ENCODE measurements at places on chromosomes 5 and 9.

DNA sequence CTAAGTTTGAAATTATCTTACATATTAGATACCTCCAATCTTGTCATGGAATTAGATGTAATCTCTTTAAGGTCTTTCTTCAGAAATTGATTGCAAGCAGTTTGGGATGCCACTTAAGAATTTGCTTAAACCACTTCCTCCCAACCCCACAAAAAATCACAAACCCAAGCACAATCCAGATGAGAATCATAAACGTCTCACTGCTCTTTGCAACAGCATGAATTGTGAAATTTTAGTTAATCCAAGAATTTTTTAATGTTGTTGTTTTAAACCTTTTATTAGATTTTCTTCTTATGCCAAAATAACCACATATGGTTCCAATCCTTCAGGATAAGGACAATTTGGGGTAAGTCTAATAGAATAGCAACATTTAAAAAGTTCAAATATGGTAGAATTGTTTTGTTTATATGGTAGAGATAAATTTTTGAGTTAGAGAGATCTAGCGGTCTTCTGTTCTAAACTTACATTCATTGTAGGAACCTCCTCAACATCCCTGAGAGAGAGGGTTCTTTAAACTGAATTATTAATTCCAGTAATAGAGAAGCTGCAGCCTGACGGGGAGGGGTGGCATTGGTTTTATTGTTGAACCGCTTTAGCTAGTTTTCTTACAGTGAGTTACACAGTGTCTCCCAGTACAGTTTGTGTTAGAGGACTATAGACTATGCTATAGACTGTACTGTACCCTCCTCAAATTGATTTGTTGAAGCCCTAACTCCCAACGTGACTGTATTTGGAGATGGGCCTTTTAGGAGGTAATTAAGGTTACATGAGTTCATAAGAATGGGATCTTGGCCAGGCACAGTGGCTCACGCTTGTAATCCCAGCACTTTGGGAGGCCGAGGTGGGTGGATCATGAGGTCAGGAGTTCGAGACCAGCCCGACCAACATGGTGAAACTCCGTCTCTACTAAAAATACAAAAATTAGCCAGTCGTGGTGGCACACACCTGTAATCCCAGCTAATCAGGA lies 24.8 kb upstream of the IL6ST start:
- no peak for DNase-seq

DNA sequence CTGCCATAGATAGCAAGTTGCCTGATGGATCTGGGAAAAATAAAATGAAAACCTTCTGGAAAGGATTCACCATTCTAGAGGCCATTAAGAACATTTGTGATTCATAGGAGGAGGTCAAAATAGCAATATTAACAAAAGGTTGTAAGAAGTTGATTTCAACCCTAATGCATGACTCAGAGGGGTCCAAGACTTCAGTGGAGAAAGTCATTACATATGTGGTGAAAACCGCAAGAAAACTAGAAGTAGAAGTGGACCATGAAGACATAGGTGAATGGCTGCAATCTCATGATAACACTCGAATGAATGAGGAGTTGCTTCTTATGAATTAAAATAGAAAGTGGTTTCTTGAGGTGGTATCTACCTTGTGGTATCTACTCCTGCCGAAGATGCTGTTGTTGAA lies 86.6 kb downstream of the GABRA1 start:
- DNase-seq = no peak

DNA sequence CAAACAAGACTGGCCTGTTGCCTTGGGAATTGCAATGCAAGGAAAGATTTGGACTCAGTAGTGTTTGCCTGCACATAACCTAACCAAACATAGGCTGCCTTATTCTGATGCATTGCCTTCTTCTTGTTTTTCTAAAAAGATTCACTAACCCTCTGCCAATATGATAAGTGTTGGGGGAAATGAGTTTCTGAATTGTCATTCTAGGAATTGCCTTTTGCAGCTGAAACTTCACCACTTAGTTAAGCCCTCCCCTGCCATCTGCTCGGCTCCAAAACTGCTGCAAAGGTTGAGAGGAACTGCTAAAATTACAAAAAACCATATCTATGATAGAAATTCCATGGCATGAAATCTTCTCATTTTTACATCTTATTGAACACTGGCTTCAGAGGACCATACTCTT lies 41.6 kb upstream of the SPATA31D4 start:
- no peak for DNase-seq

DNA sequence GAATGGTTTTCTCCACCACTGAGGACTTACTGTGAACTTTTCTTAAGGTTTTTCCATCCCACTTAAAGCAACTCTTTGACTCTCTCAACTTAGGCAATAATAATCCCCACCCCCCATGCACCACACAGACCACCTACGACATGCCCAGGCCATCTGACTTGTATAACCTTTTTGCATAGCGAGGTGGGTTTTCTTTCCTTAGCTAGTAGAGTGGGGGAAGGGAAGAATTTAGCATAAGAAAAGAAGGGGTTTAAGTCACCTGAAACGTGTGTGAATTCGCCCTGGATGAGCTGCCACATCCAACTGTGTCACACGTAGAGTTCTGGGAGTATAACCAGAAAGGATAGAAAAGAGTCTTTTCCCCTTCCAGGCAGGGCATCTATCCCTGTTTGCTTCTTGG lies 262.7 kb downstream of the YTHDC2 start:
- DNase-seq = no peak

DNA sequence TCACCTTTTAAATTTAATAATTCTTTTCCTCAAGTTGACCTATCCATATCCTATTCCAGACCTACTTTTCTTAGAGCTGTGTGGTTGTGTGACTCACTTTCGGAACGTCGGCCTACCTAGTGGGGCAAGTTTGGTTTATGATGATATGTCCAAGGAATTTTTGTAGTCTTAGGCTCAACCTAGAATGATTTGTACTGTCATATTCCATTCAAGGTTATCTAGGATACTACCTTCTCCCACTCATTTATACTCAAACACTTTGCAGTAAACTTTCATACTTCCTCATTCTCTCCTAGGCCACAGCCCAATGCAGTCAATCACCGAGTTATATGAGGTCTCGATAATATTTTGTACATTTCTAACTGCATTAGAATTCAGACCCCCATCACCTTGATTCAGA lies 61.9 kb downstream of the PIK3R1 start:
- no peak for DNase-seq

- no peak for DNase-seq
Observed at GRCh38 chr5:33341351-33341750, 99.4 kb upstream of the TARS1 start.

DNA sequence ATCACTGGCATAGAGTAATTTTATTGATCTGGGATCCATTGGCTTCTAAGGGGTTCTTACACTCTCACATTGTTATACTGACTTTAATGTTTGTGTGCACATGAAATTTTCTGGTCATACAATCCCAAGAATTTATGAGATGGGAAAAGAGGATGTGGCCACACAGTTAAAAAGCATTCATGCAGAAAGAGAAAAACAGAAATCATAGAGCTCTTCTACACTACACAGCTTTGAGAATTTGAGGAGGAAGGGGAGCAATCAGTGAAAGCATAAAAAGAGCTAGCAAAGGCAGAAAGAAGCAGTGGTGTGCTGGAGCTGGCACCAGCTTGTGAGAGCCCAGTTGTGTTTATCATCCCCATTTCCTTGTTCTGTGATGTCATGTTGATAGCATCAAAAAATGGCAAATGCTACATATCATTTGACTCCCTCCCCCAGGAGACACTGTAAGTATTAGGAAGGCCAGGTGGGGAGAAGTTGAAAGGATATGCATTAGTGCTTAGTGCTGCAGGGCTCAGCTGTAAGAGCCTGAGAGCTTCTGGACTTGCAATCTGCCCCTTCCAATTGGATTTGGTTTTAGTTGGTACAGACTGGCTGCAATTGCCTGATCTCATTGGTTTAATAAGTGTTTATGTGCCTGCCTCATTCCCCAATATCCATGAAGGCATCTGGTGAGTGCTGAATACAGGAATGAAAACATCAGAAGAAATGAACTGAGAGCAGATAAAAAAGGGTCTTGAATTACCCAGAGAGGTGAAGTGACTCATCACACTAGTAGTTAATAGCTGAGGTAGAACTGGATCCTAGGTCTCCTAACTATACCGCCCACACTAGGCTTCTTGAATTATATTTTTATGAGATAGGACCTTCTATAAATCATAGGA lies 30.9 kb downstream of the RHOBTB3 start:
- DNase-seq = no peak

GRCh38 chr9:101462558-101462957 lies 27.0 kb upstream of the ALDOB start:
- no peak for DNase-seq

DNA sequence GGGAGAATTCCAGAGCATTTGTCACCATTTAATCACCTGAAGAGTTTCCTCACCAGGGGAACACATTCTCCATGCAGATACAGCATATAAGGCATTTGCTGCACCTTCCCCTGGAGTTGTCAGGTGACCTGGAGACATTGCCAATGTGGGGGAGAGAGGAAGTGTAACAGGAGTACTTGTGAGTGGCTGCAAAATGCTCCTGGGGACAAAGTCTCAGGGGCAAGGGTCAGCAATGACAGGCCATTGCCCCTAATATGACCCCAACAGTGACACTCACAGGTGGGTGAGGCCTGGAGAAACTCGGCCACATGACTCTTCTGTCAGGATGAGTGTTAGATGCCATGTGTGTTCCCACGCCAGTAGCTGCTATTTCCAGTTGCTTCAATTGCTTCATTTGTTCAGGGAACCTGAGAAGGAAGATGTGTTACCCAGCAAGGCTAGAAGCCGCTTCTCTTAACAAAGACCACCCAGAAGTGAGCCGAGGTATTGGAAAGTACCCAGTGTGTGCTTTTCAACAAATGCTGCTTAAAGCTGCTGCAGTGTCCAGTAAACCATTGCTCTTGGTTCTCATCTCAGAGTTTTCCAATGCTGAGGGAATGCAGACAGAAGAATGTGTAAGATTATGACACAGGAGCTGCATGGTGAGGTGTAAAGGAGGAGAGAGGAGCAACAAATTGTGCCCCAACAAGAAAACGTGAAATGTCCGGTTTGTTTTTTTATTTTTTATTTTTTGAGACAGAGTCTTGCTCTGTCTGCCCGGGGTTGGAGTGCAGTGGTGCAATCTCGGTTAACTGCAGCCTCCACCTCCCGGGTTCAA lies 128.2 kb upstream of the SLC44A1 start:
- DNase-seq = no peak

GRCh38 chr5:93062548-93062947 lies 518.5 kb downstream of the NR2F1-AS1 start:
- DNase-seq = no peak

DNA sequence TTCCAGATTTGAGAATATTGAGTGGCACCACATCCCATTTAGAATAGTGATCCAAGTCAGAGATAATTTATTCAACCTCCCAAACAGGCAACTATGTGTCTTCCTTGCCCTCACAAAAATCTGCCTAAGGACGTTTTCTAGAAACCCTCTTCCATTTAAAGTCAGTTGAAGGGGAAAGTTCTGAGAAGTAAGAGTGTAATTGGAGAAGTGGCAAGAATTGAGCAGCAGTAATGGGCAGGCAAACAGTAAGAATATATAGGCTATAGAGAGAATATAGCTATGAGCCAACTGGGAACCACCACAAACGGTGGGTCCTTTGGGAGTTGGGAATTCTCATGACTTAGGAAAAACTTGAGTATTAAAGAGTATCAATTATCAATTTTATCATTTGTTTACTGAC lies 31.1 kb upstream of the CETN3 start:
- no peak for DNase-seq

DNA sequence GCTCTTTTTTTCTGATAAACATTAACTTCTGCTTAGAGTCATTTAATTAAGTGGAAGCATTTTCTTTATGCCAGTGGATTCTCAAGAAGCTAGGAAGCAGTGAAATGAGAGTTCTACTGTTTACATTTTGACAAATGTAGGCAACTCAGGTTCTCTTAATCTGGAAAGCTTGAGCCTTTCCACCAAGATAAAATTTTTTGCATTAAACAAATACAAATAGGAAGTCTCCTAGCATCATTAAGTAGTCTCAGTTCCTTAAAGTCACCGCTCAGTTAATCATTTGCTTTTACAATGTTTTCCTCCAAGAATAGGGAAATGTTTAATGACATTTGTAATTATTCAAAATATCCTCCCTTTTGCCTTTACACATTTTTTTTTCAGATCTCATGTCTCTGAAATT lies 290.4 kb upstream of the PDE4D start:
- DNase-seq = no peak

DNA sequence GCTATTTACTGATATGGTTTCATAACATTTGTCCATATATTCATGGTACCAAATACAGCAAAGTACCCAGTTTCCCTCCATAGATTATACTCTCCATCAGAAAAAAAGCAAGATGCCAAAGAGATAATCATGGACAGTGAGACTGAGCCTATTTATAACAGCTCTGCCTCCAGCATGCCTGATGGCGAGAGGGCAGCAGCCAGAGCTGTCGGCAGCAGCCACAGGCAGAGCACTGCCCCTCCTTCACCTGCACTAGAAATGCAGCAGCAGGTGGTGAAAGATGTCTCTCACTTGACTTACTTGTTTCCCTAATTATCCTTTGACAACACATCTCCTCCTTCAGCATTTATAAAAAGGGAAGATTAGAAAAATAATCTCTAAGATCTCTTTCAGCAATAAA lies 32.4 kb downstream of the CTNNAL1 start:
- no peak for DNase-seq

- DNase-seq = no peak
Observed at GRCh38 chr9:120770931-120771330, 22.3 kb downstream of the FBXW2 start.

GRCh38 chr9:117784996-117785395 lies 80.8 kb downstream of the TLR4 start:
- no peak for DNase-seq

GRCh38 chr5:126446498-126447224 lies 23.5 kb downstream of the GRAMD2B start:
- no peak for DNase-seq

DNA sequence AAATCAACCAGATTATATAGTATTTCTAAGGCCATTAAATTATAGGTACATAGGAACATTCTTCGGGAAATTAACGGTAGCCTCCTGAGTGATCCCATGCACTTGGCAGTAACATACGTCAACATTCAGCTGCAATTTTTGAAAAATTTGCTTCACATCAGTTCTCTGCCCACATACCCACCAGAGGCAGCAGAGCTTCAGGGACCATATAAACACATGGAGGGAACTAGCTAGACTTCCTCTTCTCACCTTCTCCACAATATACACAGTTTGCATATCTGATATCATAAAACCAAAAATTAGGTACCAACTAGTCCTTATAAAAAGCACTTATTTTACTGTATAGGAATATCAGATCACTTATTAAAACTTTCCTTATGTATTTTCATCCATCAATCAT lies 4.8 kb downstream of the PSIP1 start:
- DNase-seq = no peak

- no peak for DNase-seq
Observed at GRCh38 chr9:127568618-127568970, 43.5 kb upstream of the STXBP1 start.

- no peak for DNase-seq
Observed at GRCh38 chr9:111298111-111298510, 31.9 kb downstream of the OR2K2 start.

- DNase-seq = no peak
Observed at GRCh38 chr5:71743155-71743554, 24.1 kb downstream of the CARTPT start.

- no peak for DNase-seq
Observed at GRCh38 chr5:171344936-171345608, 36.0 kb downstream of the TLX3 start.

GRCh38 chr5:133653760-133654049 lies 41.4 kb upstream of the FSTL4 start:
- no peak for DNase-seq
